ENCODE measurements at places on chromosomes 2 and 18. TPM values are rescaled to one million over a fixed set of nuclear protein-coding genes. Genes with fewer than 3 reads are reported as not detected.

GRCh38 chr2:142495141-142495540 lies 364.3 kb upstream of the LRP1B start:
- H3K36me3 ChIP-seq = no peaks in the 10 kb centered on the region
- no peaks in the 10 kb centered on the region for H3K27me3 ChIP-seq
- H3K4me1 ChIP-seq = no peaks in the 10 kb centered on the region

DNA sequence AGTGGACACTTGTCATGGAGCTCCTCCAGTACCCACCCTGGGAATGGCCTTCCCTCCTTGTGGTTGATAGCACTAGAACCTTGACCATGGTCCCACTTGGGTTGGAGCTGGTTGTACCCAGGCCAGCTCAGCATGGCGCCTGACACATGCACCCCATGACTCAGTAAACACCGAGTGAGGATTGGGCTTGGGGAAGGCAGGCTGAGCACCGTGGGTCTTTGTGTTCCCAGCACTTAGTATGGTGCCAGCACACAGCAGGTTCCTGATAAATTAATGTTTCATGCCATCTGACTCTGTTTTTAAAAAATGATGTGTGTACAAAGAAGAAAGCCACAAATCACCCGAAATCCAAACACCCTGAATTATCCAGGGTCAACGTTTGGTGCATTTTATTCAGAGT lies 69.8 kb downstream of the CIB4 start:
- H3K27ac ChIP-seq = no peak overlapping the region
- no peaks in the 10 kb centered on the region for H3K4me1 ChIP-seq
- H3K36me3 ChIP-seq = no peaks in the 10 kb centered on the region
- DNase-seq = no peak
- H3K27me3 ChIP-seq = no peaks in the 10 kb centered on the region

DNA sequence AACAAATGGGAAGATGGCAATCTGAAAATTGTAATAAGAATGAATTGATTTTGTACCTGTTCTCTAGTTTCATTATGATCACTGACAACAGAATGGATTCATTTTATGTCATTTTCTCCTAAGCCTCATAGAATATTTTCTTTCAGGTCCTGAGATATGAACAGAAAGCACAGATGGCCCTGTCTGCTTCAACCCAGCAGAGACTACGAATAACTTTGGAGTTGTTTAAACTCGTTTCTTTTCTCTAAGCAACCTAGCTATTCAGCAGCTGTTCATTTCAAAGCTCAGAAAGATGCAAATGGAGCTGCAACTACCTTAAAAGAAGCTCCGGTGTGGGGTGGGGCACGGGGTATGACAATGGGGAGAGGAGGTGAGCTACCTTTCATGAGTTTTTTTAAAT lies 124.9 kb downstream of the ALK start:
- DNase-seq = no peak
- H3K27me3 ChIP-seq = no peaks in the 10 kb centered on the region
- no peaks in the 10 kb centered on the region for H3K4me1 ChIP-seq
- H3K4me3 ChIP-seq = no peak overlapping the region

Gene DPP4
- total RNA-seq = 17.3 TPM

Gene MREG
- total RNA-seq = 6.7 TPM
